ENCODE measurements at places on chromosomes 5 and 9.

GRCh38 chr5:74903165-74903787 is 37.1 kb upstream of the FAM169A start:
- DNase-seq = no peak

GRCh38 chr5:53253421-53253871 is 143.9 kb upstream of the MOCS2 start:
- no peak for DNase-seq

GRCh38 chr5:162503796-162504195 is 436.2 kb downstream of the GABRG2 start:
- no peak for DNase-seq

- DNase-seq = no peak
Observed at GRCh38 chr5:157993201-157993600, 134.3 kb upstream of the CLINT1 start.

GRCh38 chr9:6566409-6567139 is 79.0 kb downstream of the GLDC start:
- no peak for DNase-seq

- DNase-seq = peak; percentile 6
Observed at GRCh38 chr5:168409591-168410458, 76.4 kb upstream of the RARS1 start.

- no peak for DNase-seq
Observed at GRCh38 chr5:72273547-72273946, 46.5 kb downstream of the MRPS27 start.

GRCh38 chr5:116730706-116731105 is 156.1 kb upstream of the SEMA6A start:
- DNase-seq = no peak

- no peak for DNase-seq
Observed at GRCh38 chr9:20353524-20353923, 268.8 kb downstream of the MLLT3 start.

GRCh38 chr5:135486131-135487036 is 34.2 kb upstream of the TIFAB start:
- DNase-seq = no peak

- no peak for DNase-seq
Observed at GRCh38 chr9:77512876-77513275, 135.2 kb downstream of the GNA14 start.

- DNase-seq = no peak
Observed at GRCh38 chr9:131591845-131592208, 46.5 kb downstream of the PRRT1B start.

- DNase-seq = no peak
Observed at GRCh38 chr5:138631096-138631928, 56.1 kb upstream of the HSPA9 start.

GRCh38 chr5:10018201-10019069 is 231.3 kb downstream of the ATPSCKMT start:
- DNase-seq = no peak

DNA sequence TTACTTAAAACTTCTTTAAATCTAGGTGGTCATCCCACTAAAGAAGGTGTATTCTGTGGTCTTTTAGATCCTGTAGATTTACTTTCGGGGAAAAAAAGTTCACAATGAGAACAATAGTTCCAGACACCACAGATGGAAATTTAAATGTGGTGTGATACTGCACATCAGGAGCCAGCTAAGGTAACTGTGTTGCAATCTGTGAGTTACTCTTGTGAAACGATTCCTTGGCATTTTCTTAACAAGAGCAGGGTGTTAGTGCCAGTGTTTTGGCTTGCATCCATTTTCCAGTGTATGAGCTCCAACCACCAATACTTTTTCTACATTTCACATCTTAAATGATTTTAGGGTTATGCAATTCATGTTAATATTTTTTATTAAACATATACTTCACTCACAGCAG is 674.5 kb downstream of the CETN3 start:
- no peak for DNase-seq

- DNase-seq = no peak
Observed at GRCh38 chr9:136046554-136046920, 48.6 kb downstream of the NACC2 start.

DNA sequence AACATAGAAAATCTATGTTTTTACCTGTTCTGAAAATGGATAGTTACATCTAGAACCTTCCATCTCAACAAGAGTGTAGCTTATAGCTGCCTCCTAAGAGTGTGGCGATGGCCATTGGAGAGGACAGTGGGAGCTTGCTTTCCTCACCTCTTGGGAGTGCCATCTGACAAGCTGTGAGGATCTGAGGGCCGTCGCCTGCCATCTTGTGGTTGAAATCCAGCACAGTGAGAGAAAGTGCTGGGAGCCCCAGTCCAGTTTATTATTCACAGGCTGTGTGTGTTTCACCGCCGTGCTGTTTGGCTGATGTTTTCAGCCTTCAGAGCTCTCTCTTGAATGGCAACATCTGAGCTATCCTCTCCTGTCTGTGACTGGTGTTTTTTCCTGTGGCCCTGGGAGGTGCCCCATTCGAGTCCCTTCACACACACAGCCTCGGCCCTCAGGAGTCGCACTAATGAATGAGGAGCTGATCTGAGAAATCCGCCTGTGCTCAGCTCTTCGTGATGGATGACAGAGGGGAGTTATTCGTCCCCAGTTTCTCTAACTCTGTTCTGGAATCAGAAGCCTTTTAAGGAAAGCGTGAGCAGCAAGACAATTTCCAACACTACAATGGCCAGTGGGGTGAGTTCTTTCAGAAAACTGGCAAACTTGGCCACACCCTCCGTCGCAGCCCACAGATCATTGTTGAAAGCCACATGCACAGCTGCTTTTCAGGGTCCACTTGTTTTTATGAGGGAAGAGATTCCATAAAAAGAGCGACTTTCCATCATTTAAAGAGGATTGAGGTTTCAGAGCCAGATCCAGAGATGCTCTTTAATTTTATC is 170.3 kb downstream of the PDZD2 start:
- no peak for DNase-seq

GRCh38 chr5:177440211-177440989 is 6.2 kb upstream of the PRR7 start:
- no peak for DNase-seq

DNA sequence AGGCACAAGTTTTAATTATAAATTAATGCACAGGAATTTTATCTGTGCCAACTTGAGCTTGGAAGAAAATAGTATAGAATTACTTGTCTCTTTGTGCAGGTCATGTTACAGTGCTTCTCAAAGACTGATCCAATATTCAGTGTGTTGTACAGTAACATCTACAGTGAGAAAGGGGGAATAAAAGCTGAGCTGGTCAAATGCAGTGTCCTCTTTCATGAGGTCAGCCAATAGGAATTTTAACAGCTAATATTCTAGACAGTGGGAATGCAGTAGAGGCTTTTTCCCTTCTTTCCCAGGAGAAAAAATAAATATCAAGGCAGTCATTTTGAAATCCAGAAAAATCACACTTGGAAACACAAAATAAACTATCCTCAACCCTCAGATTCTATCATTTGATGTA is 95.7 kb upstream of the ITGA1 start:
- DNase-seq = no peak

GRCh38 chr5:179964015-179964414 is 56.3 kb upstream of the TBC1D9B start:
- DNase-seq = no peak

- no peak for DNase-seq
Observed at GRCh38 chr5:64800926-64801325, 32.2 kb downstream of the CWC27 start.

GRCh38 chr5:27906481-27906880 is 868.1 kb upstream of the CDH9 start:
- no peak for DNase-seq

DNA sequence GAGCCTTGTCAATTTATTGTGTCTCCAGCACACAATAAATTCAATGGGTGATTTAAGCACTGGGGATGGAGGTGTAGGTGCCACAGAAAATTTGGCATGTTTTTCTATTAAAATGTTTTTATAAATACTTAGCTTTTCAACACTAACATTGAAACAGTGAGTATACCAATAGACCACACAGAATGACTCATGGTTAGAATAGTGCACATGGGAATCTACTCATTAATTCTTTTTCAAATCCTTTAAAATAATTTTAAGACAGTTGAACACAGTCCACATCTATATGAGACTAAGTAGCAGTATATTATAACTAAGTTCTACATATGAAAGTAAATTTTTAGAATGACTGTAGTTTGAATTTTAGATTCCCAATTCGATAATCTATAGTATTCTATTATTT is 67.1 kb downstream of the LNPEP start:
- DNase-seq = no peak

- DNase-seq = no peak
Observed at GRCh38 chr5:29037716-29038115, 1999.3 kb upstream of the CDH9 start.

GRCh38 chr5:169735913-169736312 is 98.8 kb downstream of the DOCK2 start:
- no peak for DNase-seq

- DNase-seq = no peak
Observed at GRCh38 chr9:82512728-82513127, 524.2 kb downstream of the SPATA31D1 start.

DNA sequence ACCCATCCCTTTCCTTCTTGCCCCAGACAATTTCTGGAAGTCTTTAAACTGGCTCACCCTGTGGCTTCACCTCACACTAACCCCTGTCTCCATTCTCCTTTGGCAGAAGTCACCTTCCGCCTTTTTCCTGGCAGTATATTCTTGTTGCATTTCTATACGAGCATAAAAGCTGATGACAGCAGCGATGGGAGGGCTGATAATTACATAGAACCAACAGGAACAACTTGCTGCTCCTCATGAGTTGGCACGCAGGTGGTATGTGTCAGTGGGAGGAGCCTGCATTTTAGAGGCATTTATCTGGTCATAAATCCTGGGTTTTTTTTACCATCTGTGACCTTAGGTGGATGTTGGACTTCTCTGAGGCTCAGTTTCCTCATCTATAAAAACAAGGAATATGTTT is 61.4 kb upstream of the CKMT2 start:
- DNase-seq = no peak

- no peak for DNase-seq
Observed at GRCh38 chr5:155711882-155712281, 615.1 kb upstream of the SGCD start.

- DNase-seq = no peak
Observed at GRCh38 chr5:56003179-56003578, 8.4 kb upstream of the IL6ST start.

GRCh38 chr9:16030528-16031185 is 477.8 kb downstream of the CCDC171 start:
- DNase-seq = no peak

GRCh38 chr9:95379630-95380029 is 62.1 kb upstream of the FANCC start:
- no peak for DNase-seq

GRCh38 chr5:169341556-169341955 is 40.6 kb upstream of the SLIT3 start:
- DNase-seq = no peak

- DNase-seq = no peak
Observed at GRCh38 chr5:143148771-143149170, 254.7 kb downstream of the NR3C1 start.

- no peak for DNase-seq
Observed at GRCh38 chr5:107401470-107402122, 269.1 kb downstream of the EFNA5 start.

DNA sequence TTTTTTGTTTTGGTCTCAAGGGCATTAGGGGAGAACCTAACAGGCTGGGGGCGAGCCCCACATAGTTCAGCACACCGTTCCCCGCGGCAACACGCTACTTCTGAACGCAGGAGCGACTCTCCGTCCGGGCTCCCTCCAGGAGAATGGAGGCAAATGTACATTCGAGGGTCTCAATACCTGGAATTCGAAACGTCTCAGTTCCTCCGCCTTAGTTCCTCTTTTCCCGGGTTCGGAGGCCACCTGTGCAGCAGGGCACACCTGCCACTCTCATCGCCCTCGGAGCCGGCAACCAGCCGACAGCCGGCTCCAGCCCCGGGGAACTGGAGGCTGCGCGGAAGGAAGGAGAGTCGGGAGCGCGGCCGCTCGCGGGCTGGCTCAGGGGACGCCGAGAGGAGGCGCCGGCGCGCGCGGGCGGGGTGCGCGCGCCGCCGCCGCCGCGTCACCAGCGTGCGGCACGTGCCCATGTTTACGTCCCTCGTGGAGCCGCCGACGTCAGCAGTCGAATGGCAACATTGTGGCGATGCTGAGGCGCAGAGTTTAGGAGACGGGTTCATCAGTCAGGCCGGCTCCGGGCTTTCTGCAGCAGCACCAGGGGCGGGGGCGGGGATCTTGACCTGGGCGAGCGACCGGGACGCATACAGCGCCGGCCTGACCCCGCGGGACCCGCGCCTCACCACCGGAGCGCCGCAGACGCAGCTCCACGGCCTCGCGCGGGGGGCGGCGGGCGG is at the start of gene JMY:
Gene JMY (plus strand): TSS at position 498 of the 728 bp plus-strand sequence. CDS start 520 bp downstream, outside the sequence.
- peak; percentile 75 for DNase-seq

- no peak for DNase-seq
Observed at GRCh38 chr9:135814421-135815095, 92.8 kb downstream of the CAMSAP1 start.

DNA sequence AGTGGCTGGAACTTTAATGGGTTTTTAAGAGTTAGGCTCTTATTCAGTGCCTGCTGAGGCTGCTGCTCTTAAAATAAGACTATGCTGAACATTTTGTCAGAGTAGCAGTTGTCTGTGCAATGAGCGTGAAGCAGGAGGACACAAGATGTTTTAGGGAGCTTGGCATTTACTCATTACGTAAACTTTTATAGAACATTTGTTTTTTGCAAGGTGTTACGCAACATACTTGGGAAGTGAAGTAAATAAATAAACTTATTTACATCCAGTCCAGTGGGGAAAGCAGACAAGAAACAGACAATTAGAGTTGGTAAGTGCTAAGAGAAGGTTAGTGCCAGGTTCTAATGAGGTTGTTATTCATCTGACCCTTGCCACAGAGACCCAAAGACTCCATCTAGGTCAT is 226.0 kb downstream of the HINT1 start:
- no peak for DNase-seq

DNA sequence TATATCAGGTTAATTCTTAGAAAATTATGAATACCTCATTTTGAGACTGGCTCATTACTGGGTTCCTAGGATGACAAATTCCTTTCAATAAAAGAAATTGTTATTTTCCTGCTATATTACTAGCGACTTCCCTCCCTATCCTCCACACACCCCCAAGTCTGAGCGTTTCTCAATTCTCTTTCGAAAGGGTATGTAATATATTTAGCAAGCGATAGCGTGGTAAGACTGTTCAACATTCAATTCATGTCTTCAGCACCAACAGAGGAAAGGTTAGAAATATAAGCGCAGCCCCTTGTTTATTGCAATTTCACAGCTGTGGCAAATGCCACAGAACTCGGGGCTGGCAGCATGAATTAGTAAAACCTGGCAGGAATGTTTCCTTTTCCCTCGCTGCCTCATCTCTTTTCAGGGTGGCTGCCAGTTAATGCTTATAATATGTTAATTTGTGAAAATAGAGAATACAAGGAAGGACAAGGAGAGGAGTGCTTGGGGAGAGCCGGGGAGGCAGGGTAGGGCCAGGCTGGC is 152.7 kb upstream of the TBCA start:
- DNase-seq = no peak

DNA sequence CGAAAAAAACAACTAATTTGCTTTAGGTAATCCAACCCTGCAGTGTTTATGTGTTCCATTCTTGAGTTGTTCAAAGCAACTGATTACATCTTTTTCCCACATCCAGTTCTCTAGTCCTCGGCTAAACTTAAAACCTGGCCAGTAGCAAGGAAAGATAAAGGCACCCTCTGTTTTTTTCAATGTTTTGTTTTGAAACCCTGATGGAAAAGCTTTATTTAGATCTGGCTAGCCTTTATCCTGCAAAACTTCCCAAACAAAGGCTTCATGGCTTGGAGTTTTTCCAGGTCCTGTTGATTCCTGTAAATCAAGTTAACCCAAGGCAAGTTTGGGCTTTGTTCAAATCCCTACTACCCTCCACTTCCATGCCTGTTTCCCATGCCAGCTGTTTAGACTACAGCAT is 105.1 kb downstream of the CEMIP2 start:
- DNase-seq = no peak

Measured in stimulated activated CD8-positive, alpha-beta memory T cell treated with anti-CD3 and anti-CD28 coated beads, Interleukin-12 subunit alpha, Interleukin-12 subunit beta, amount 100 ng/mL, for 4 hours (primary cell).